ENCODE measurements at places on chromosomes 2 and 18. TPM values are rescaled to one million over a fixed set of nuclear protein-coding genes. Genes with fewer than 3 reads are reported as not detected.
A peak's percentile ranks its signal among the peaks of the same experiment; 100 is the strongest.

- DNase-seq, result no peak
Measured at GRCh38 chr2:19120941-19121750, 237.3 kb downstream of the OSR1 start.

- no peak for DNase-seq
Measured at GRCh38 chr2:120815292-120815691, 79.6 kb downstream of the GLI2 start.

Gene MRPL33
- 40.4 TPM for total RNA-seq

DNA sequence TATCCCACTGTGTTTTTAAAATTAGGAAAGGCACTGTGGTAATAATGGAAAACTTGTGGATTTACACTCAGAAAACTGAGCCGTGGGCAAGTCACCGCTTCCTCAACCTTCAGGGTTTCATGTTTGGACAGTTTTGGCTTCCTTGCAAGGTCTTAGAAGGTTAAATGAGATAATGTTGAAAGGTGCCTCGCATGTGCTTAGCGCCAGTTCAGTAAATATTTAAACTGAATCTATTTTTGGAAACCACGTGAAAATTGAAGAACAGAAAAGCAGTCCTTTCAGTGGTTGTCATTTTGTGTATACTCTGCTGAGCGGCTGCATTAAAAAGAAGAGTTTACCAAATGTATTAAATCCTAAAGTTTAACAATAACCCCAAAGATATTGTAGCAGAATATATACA lies 15.2 kb upstream of the AGAP1 start:
- no peak for DNase-seq

DNA sequence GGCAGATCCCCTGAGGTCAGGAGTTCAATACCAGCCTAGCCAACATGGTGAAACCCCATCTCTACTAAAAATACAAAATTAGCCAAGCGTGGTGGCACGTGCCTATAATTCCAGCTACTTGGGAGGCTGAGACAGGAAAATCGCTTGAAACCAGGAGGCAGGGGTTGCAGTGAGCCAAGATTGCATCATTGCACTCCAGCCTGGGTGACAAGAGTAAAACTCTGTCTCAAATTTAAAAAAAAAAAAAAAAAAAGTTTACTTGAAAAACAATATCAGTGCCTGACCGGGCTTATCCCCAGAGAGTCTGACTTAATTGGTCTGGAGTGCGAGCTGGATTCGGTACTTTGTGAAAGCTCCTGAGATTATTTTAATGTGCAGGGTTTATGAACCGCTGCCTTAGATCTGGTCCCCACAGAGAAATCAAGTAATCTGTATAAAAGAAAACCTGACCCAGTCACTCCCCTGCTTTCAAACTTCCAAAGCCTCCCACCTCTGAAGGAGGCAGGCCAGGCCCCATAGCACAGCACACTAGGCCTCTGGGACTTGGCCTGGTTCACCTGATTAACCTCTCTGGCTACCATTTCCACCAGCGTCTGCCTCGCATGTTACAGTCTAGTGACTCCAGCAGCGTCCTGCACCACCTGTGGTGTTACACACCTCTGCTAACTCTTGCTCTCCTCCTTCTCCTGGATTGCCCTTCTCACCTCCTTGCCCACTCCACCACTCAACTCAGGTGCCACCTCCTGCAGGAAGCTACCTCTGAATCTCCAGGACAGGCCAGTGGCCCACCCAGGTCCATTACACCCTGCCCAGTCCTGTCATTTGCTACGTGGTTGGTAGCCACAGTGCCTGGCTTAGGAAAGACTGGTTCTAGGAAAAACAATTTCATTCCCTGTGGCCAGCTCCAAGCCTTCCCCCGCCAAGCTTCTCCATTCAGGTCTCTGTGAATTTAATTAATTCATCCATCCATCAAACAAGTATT lies 114.3 kb upstream of the PPP1CB start:
- DNase-seq, result no peak

DNA sequence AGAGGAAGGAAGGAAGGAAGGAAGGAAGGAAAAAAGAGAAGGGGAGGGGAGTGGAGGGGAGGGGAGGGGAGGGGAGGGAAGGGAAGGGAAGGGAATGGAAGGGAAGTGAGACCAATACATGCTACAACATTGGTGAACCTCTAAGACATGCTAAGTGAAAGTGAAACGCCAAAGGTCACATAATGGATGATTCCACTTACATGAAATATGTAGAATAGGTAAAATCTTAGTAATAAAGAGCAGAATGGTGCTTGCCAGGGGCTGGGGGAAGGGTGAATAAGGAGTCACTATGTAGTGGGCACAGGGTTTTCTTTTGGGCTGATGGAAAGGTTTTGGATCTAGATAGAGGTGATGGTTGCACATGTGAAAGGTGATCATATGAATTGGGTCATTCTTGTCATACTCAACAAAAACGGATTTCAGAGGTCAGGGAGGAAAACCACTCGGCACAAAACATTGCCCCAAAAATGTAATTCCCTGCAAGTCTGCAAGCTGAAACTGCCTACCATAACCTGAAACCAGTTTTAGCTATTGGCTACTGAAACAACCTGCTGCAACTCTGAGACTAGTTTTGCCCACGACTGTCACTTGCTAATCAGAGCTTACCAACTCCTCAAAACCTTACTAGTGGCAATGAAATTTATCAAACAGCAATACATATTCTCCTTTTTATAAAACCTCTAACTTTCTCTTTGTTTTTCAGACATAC lies 59.2 kb downstream of the CCDC141 start:
- DNase-seq, result no peak

GRCh38 chr2:96154506-96155380 lies 9.5 kb upstream of the DUSP2 start:
- DNase-seq, result no peak

- DNase-seq, result peak; percentile 62
Measured at GRCh38 chr2:30208453-30208852, 22.9 kb upstream of the LBH start.
